Activated T-helper 17 cell treated with anti-CD3 and anti-CD28 coated beads, Interleukin-2, amount 50 U/mL, for 72 hours (primary cell): ENCODE measurements at places on chromosomes 4 and X.

DNA sequence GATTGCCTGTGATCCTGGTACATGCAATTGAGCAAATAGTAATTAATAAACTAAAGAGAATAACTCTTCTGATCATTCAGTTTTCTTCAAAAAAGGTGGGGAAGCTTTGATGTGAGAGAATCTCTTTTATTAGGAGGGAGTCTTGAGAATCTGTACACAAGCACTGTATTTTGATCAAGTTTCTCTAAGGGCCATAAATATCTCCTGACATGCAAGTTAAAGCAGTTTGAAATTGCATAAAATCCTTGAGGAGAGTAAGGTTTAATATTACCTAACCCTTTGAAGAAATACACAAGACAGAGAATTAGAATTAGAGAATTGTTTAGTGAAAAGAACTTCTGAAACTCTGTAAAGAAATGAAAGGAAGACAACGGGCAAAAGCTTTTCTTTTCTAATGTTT, 326.9 kb downstream of the FAT4 start:
- ATAC-seq = no peak

- ATAC-seq = no peak
Measured at GRCh38 chr4:3268395-3269104, 19.6 kb downstream of the MSANTD1 start.

- no peak for ATAC-seq
Measured at GRCh38 chrX:644304-645281, 14.0 kb downstream of the SHOX start.

DNA sequence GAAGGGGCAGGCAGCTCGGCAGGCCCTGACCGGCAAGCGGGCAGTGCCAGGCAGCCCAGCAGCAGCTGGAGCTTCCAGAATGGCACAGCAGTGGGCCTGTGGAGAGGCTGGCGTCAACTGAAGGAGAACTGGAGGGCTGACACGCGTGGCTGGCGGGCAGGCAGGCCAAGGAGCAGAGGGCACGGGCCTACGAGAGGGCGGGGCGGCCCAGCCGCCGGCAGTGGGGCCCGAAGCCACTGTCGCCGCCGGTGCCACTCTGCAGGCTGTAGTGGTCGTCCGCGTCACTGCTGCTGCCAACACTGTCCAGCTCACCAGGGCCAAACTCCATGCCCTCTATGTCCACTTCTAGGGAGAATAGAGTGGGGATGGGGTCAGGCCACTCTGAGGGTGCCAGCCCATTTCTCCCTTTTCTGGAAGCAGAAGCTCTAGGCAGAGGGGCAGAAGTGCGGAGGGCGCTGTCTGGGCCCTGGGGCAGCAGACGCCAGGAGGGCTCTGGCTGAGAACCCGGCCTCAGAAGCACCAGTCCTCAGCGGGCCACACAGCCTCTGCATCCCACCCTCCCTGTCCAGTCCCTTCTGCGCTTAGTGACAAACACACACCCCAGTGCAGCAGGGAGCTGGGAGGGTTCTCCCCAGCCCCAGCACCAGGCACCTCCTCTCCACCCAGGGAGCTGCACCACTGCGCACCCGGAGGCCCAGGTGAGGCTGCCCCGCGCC, 8.6 kb upstream of the HAUS3 start:
- no peak for ATAC-seq
